ENCODE measurements at places on chromosomes 11 and 22. TPM values are rescaled to one million over a fixed set of nuclear protein-coding genes. Genes with fewer than 3 reads are reported as not detected.
A peak's percentile ranks its signal among the peaks of the same experiment; 100 is the strongest.

GRCh38 chr11:8090756-8091155 is 9.7 kb downstream of the TUB start:
- H3K4me1 ChIP-seq = peaks cover 12% of the 10 kb centered on the region
- H3K36me3 ChIP-seq = no peaks in the 10 kb centered on the region
- H3K27me3 ChIP-seq = peaks cover 10% of the 10 kb centered on the region
- H3K27ac ChIP-seq = no peak overlapping the region

DNA sequence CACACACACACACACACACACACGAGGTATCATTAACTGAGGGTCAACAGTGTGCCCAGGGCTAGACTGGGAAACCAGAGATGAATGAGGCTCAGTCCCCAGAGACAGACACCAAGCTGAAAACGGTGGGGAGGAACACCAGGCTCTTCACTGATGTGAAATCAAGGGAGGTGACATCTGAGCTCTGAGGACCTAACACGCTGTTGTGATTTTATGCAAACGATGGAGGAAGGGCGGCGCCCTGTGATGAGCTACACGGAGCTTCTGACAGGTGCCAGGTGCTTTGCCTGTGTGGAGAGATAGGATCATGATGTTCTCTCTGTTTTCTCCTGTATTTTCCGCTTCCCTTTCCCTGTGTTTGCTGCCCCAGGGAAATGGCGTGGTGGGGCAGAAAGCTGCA is 6.5 kb upstream of the CYB5R3 start:
- no peak for DNase-seq
- no peaks in the 10 kb centered on the region for H3K36me3 ChIP-seq
- H3K4me3 ChIP-seq = no peak overlapping the region
- no peaks in the 10 kb centered on the region for H3K4me1 ChIP-seq
- no peak overlapping the region for H3K27ac ChIP-seq
- H3K27me3 ChIP-seq = peaks cover 3% of the 10 kb centered on the region

DNA sequence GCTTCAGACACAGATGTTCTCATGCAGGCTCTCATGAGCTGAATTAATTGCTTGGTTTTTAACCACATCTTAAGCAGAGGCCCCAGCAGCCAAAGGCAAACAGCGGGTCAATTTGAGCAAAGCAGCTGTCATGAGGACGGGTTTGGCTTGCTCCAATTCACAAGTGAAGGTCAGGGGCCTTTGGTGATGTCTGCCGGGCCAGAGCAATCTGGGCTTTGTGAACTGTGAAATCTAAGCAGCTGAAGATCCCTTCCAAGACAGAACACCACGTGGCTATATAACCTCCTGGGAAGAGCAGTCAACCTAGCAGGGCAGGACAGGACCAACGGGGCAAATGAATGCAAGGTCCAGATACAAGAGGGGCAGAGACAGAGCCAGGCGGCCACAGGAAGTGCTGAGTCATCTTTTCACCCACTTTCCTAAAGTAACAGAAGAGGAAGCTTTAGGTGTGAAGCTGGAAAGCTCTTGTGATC is 187.3 kb upstream of the B3GAT1 start:
- H3K36me3 ChIP-seq = no peaks in the 10 kb centered on the region
- H3K4me1 ChIP-seq = peaks cover 4% of the 10 kb centered on the region
- DNase-seq = no peak
- H3K27ac ChIP-seq = no peak overlapping the region

GRCh38 chr22:26245001-26245400 is 75.7 kb downstream of the SEZ6L start:
- H3K4me3 ChIP-seq = no peak overlapping the region
- no peak for DNase-seq
- no peak overlapping the region for H3K27ac ChIP-seq
- H3K27me3 ChIP-seq = peaks cover 2% of the 10 kb centered on the region
- H3K4me1 ChIP-seq = peaks cover under 1% of the 10 kb centered on the region

- peaks cover 10% of the 10 kb centered on the region for H3K4me1 ChIP-seq
- H3K27me3 ChIP-seq = peaks cover 4% of the 10 kb centered on the region
- H3K4me3 ChIP-seq = no peak overlapping the region
- peak; percentile 54 for DNase-seq
- H3K36me3 ChIP-seq = no peaks in the 10 kb centered on the region
Measured at GRCh38 chr22:29073618-29074275, 912 bp downstream of the KREMEN1 start.

DNA sequence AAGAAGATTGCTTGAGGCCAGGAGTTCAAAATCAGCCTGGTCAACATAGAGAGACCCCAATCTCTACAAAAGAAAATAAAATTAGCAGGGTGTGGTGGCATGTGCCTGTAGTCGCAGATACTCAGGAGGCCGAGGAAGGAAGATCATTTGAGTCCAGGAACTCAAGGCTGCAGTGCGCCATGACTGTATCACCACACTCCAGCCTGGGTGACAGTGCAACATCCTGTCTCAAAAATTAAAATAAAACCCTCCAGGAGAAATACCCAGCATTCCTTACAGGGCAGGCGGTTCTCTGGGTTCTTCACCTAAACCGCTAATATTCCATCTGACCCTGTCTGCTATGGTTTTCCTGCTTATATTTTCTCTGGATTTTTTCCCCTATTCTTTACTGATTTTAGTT is 13.5 kb downstream of the TCF20 start:
- H3K36me3 ChIP-seq = no peaks in the 10 kb centered on the region
- H3K4me3 ChIP-seq = no peak overlapping the region
- H3K4me1 ChIP-seq = peaks cover 20% of the 10 kb centered on the region
- no peaks in the 10 kb centered on the region for H3K27me3 ChIP-seq
- DNase-seq = no peak

DNA sequence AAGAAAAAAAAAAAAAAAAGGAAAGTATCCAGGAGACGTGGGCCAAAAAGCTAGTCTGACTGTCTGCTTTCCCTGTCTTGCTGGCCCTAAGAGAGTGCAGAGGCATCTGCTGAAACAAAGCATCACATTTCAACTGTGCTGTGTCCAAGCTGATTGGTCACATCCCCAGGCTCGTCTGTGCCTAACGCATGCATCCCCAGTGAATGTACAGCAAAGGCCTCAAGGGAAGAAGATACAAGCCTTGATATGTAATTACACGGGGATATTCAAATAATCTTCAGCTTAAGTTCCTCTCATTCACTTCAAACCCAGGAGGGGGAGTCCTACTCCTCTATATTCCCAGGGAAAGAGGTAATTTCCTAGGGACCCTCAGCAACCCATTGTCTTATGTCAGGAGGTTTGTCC is 5.4 kb upstream of the SORL1 start:
- no peaks in the 10 kb centered on the region for H3K36me3 ChIP-seq
- peaks cover 14% of the 10 kb centered on the region for H3K4me1 ChIP-seq
- H3K27me3 ChIP-seq = peaks cover 1% of the 10 kb centered on the region
- no peak for DNase-seq

GRCh38 chr11:33438301-33438700 is 181.1 kb downstream of the HIPK3 start:
- peaks cover 2% of the 10 kb centered on the region for H3K27me3 ChIP-seq
- H3K36me3 ChIP-seq = peaks cover under 1% of the 10 kb centered on the region
- no peaks in the 10 kb centered on the region for H3K4me1 ChIP-seq
- DNase-seq = no peak
- no peak overlapping the region for H3K4me3 ChIP-seq

- DNase-seq = no peak
- no peak overlapping the region for H3K4me3 ChIP-seq
- peaks cover 16% of the 10 kb centered on the region for H3K36me3 ChIP-seq
- H3K27me3 ChIP-seq = no peaks in the 10 kb centered on the region
- peaks cover 14% of the 10 kb centered on the region for H3K4me1 ChIP-seq
- H3K27ac ChIP-seq = no peak overlapping the region
Measured at GRCh38 chr11:33052231-33052630, 12.9 kb downstream of the TCP11L1 start.

DNA sequence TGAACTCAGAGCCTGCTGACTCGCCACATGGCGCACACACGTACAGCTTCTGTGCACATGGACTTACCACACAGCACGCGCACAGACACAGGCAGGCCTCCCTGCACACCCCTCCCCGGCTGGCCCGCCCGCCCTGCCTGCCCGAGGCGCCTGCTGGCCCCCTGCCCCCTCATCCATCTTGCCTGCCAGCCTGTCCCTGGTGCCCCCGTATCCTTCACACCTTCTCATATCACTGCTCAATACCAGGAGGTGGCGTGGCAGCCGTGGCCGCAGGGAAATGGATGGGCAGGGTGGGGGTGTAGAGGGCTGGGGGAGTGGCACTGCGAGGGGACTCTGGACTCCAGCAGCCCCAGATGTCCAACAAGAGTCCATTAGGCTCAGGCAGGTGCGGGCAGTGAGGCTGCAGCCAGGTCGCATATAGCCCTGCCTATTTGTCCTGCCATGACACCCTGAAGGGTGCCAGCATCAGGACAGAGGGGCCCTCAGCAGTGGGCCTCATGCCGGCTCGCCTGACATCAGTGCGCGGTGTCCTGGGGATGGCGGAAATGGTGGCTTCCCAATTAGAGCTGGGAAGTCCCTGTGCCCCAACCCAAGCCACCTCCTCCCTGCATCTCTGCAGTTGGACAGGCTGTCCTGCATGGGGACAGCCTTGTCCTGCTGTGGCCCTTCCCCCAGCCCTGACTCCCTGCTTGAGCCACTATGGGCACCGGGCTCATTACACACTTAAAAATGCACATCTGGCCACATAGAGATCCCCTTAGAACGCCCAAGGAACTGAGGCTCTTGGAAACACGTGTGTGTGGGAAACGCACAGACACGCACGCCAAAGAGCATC is 2.0 kb upstream of the TBX10 start:
- peaks cover 6% of the 10 kb centered on the region for H3K36me3 ChIP-seq
- H3K27me3 ChIP-seq = peaks cover 8% of the 10 kb centered on the region
- DNase-seq = no peak

DNA sequence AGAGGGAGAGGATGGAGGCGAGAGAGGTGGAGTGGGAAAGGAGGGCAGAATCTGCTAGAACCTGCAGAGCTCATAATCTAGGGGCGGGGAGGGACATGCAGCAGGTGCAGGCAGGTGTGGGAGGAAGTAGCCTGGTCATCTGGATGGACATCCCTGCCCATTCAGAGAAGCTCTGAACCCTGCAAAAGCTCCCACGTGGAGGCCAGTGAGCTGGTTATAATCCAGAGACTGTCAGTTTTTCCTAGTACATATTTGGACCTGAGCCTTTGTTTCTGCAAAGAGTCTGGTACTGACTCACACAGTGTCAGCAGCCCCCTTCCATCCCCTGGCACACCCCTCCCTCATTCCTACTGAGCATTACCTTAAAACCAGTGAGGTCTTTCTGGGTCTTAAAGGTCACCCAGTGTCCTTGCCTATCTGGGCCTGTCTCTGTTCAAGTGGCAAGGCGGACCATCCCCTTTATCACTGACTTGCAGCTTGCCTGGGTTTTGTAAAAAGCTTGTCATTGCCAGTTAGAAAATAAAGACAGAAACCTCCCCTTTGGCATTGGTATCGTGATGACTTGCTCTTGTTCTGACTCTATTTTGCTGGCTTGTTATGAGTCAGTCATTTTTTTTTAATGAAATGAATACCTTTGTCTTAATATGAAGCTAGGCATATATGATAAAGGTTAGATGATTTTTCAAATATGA is 26.1 kb downstream of the PTPRJ start:
- no peak for DNase-seq
- peak overlapping the region; percentile 1 for H3K27ac ChIP-seq
- H3K4me1 ChIP-seq = peaks cover 4% of the 10 kb centered on the region
- H3K4me3 ChIP-seq = no peak overlapping the region
- H3K36me3 ChIP-seq = no peaks in the 10 kb centered on the region

GRCh38 chr11:27392278-27393114 is 29.5 kb upstream of the CCDC34 start:
- no peak overlapping the region for H3K4me3 ChIP-seq
- peaks cover 18% of the 10 kb centered on the region for H3K4me1 ChIP-seq
- no peak for DNase-seq

GRCh38 chr22:20130731-20131596 is 640 bp upstream of the ZDHHC8 start:
- H3K4me3 ChIP-seq = no peak overlapping the region
- no peaks in the 10 kb centered on the region for H3K4me1 ChIP-seq
- peak; percentile 73 for DNase-seq
- no peak overlapping the region for H3K27ac ChIP-seq
- peaks cover 9% of the 10 kb centered on the region for H3K27me3 ChIP-seq

DNA sequence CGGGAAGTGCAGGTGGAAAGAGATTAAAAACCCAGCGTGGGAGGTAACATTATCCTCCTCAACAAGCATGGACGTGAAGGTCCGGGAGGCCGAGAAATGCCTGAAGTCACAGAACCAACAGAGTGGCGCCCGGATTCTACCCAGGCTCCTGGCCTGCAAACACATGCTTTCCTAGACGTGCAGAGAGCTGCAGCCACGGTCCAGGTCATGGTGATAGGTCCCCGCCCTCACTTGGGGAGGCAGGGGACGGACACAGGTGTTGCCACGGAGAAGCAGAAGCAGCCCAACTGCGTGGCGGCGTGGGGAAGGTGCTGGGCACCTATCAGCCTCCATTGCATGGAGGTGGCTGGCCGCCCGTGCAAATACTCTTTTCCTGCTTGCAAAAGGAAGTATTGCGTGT is 148.8 kb downstream of the MPPED1 start:
- no peaks in the 10 kb centered on the region for H3K36me3 ChIP-seq
- H3K27me3 ChIP-seq = no peaks in the 10 kb centered on the region
- H3K4me3 ChIP-seq = no peak overlapping the region
- H3K27ac ChIP-seq = no peak overlapping the region

GRCh38 chr11:63670096-63670432 is 1.1 kb downstream of the ATL3 start:
- DNase-seq = no peak
- peak overlapping the region; percentile 85 for H3K4me3 ChIP-seq
- peaks cover 3% of the 10 kb centered on the region for H3K27me3 ChIP-seq
- no peak overlapping the region for H3K27ac ChIP-seq
- peaks cover 9% of the 10 kb centered on the region for H3K4me1 ChIP-seq

DNA sequence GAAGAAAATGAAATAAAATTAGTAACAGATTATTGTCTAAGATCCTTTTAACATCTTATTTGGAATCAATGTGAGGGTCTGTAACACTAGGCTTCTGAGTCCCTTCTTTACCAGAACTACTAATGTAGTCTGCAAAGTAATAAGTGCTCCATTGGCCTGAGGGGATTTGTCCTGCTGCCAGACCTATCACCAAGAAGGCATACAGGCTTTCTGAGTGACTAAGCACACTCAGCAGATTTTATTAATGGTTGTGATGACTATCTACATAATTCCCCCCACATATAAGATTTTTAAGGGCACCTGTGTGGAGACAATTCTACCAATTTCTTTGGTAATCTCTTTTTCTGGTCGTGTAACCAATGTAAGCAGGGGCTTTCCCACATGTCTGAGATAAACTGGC is 365.0 kb upstream of the FAT3 start:
- no peak for DNase-seq
- no peaks in the 10 kb centered on the region for H3K36me3 ChIP-seq
- H3K4me3 ChIP-seq = no peak overlapping the region
- H3K27ac ChIP-seq = no peak overlapping the region

- no peaks in the 10 kb centered on the region for H3K4me1 ChIP-seq
- DNase-seq = no peak
- peaks cover 4% of the 10 kb centered on the region for H3K36me3 ChIP-seq
- peaks cover 14% of the 10 kb centered on the region for H3K27me3 ChIP-seq
- H3K27ac ChIP-seq = no peak overlapping the region
Measured at GRCh38 chr11:65793144-65793581, 6.3 kb downstream of the OVOL1 start.

GRCh38 chr11:118015385-118015841 is 29.2 kb downstream of the IL10RA start:
- no peak overlapping the region for H3K4me3 ChIP-seq
- DNase-seq = no peak
- H3K27ac ChIP-seq = no peak overlapping the region
- peaks cover 6% of the 10 kb centered on the region for H3K27me3 ChIP-seq
- H3K4me1 ChIP-seq = peaks cover 8% of the 10 kb centered on the region

OR2D2 gene
- total RNA-seq = 0.64 TPM

PRG3 gene
- not detected for total RNA-seq

SLC22A8 gene
- total RNA-seq = not detected

MB gene
- not detected for total RNA-seq

CEND1 gene
- not detected for total RNA-seq

LINC01488 gene
- not detected for total RNA-seq

ARHGAP20 gene
- 0.36 TPM for total RNA-seq

IL17RA gene
- 63.7 TPM for total RNA-seq

ASPHD2 gene
- total RNA-seq = 14.5 TPM

IRAG1 gene
- total RNA-seq = 8.7 TPM

OR5D14 gene
- total RNA-seq = not detected

PGA4 gene
- 0.64 TPM for total RNA-seq

Data from endothelial cell (in vitro differentiated cells).